Ovary (tissue), 10 donors: ENCODE measurements at places on chromosomes 1 and 21.

DNA sequence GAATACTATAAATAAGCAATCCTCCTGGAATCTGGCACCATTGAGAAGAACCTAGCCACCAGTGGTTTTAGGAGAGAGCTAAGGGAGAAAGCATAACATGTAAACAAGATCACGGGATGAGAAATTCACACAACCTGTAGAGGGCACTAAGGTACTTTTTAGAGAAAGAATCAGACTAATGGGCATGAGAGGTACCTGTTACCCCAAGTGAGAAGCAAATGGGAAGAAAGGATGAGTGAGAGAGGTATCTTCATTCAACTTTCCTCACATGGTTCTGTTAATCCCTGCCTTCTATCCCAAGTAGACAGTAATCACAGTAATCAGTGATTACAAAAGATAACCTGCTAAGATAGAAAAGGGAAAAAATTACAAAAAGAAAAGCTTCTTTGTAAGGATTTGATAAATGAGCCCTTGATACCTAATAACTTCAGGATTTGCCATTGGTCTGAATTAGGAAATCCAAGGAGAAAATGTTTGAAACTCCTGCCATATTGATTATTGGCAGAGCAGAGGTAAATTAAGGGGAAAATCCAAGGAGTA is 251.1 kb upstream of the ADGRL2 start:
- no peak for DNase-seq

DNA sequence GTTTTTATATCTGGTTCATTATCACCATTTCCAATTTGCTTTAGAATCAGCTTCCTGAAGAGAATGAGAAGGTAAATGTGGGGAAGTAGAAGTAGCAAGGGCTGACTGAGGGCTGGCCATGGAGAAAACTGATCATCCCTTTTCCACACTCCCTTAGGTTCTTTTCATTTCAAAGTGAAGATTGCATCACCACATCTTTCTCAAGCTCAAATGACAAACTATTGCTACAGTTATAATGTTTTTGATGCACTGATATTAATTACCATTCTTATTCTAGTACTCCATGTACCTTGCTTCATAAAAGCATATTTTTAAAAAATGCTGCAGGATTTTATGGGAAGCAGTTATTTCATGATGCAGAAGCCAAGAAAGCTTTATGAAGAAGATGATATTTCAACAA is 7.9 kb upstream of the AK5 start:
- no peak for DNase-seq

DNA sequence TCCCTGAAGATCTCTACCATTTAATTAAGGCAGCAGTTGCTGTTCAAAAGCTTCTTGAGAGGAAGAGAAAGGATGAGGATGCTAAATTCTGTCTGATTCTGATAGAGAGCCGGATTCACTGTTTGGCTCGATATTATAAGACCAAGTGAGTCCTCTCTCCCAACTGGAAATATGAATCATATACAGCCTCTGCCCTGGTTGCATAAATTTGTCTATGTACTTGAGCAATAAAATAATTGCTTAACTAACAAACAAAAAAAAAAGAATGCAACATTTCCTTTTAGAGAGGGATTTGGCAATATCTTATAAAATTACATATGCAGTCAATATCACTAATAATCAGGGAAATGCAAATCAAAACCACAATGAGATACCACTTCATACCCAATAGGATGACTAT is 26.8 kb downstream of the ALDH9A1 start:
- no peak for DNase-seq

- no peak for DNase-seq
Measured at GRCh38 chr1:59058665-59059439, 238.0 kb upstream of the FGGY start.

DNA sequence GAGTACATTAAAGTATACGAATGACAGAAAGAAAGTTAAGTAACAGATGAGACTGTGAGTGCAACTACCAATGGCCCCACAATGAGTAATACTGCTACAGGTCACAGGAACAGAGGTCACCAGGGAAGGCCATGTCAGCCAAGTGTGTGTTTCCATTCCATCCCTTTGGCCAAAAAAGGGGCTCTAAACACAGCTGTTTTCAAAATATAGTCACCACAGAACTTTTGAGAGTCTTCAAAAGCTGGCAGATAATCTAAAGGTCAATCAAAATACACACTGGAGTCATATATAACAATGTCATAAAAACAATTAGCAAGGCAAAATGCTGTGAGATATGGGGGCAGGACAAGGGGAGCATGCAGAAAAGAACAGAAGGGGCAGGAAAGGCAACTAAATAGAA is 10.2 kb downstream of the USP24 start:
- DNase-seq, result no peak

- DNase-seq, result no peak
Measured at GRCh38 chr1:36135330-36135667, 10.3 kb upstream of the COL8A2 start.

GRCh38 chr1:81424061-81424460 is 376.7 kb upstream of the ADGRL2 start:
- no peak for DNase-seq

DNA sequence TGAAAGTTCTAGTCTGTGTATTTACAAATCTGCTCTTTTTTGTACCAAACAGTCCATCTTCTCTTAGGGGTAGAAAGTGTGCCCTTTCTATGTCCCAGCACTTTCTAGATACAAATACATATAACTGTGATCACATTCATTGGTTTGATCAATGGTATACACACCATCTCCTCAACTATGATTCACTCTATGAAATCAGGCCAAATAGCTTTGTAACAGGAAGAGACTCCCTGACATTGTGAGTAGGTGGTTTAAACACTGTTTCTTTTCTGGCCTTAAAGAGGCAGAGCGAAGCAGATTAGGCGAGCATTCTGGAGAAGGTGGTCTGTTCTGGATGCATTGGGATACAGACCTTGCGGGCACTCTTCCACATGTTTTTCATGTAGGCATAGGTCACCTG is 39.3 kb upstream of the EXOSC10 start:
- DNase-seq, result no peak

- no peak for DNase-seq
Measured at GRCh38 chr1:107545056-107545577, 404.3 kb downstream of the NTNG1 start.

GRCh38 chr1:101732261-101732660 is 264.5 kb downstream of the OLFM3 start:
- no peak for DNase-seq

DNA sequence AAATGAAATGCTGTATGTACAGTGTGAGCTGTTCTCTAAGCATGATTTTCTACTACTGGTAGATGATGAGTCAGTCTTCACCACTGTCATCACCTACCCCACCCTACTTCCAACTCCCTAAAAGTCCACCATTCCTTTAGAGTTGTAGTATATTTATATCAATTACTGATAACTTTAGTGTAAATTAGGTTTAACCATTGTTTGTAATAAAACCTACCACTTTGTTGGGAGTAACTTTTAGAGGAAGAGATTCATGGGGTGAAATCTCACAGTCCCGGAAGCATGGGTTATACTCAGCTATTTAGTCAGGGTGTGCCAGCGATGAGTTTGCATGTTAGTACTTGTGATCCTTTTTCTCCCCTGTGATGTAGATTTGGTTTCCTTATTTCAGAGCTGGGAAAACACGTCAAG is 17.1 kb downstream of the MORC3 start:
- DNase-seq, result no peak

- DNase-seq, result no peak
Measured at GRCh38 chr21:14523234-14523633, 22.9 kb downstream of the SAMSN1 start.

DNA sequence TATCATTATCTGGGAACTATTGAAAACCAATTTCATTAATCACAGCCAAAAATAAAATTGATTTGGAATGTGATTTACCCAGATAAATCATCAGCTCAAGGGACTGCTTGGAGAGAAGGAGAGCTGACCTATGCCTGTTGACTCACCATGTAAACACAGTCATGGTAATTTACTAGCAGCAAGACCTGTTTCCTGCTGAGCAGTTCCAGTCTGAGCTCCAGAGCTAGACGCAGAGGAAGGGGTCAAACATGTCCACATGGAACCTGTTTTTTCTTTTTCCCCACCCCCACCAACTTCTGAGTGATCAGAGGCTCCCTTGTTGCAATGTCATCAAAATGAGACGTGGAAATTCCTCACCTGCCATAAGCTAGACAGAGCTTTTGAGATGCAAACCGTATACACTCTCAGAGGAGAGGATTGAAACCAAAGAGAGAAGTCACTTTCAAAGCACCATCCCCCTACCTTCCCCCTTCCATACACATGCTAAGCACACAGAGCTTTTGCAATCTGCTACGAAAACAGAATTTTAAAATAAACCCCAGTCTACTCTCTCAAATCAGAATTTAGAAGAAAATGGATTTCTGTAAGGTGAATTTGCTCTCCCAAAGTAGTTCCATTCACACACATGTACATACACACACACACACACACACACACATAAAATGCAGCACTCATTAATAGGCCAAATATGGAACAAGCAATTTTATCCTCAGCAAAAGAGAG is 55.9 kb upstream of the PTGFRN start:
- DNase-seq, result no peak

DNA sequence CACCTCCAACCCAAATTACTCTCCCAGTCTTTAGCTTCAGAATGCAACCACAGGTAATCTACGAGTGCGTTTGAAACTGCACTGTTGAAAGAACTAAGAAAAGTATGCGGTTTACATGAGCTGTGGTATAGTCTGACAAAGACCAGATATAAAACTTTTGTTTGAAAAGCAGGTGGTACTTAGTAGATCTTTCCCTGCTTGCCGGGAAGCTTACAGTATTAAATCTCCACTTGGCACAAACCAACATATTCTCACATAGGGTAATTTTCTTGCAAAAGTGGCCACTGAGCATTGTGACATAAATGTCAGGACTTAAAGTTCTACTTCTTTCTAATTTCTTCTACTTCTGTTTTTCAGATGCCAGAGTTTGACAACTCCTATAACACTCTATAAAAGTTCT is 8.4 kb downstream of the RGS2 start:
- DNase-seq, result no peak

DNA sequence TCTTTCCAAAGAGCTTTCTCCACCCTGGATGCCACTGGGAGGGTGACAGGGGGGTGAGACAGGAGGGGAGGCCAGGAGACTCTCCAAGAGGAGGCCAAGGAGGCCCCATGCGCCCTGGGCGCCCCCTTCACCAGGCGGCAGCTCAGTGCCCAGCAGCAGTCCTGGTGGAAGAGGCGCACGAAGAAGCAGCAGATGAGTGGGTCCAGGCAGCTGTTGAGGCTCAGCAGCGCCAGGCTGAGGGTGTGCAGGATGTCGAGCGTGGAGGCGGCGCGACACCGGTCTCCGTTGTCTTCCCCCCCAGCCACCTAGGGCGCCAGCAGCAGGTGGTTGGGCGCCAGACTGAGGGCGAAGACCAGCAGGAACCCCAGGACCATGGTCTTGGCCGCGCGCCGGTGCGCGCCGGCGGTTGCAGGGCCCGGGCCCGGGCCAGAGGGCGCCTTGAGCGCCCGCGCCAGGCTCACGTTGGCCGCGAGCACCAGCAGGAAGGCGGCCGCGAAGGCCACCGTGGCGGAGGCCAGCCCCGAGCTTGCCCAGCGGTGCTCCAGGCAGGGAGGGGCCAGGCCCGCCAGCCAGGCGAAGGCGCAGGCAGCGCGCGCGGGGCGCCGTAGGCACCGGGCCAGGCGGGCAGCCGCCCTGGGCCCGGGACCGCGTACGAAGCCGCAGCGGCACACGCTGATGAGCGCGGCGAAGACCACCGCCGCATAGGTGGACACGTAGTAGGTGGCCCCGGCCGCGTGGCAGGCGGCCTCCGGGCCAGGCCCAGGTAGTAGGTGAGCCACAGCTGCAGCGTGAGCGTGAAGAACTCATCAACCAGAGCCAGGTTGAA is 8.6 kb downstream of the TMEM35B start:
- DNase-seq, result no peak
